Stimulated activated CD4-positive, alpha-beta T cell treated with anti-CD3 and anti-CD28 coated beads, Interleukin-15, amount 100 ng/mL, for 48 hours (primary cell): ENCODE measurements at places on chromosomes 3 and 15.

DNA sequence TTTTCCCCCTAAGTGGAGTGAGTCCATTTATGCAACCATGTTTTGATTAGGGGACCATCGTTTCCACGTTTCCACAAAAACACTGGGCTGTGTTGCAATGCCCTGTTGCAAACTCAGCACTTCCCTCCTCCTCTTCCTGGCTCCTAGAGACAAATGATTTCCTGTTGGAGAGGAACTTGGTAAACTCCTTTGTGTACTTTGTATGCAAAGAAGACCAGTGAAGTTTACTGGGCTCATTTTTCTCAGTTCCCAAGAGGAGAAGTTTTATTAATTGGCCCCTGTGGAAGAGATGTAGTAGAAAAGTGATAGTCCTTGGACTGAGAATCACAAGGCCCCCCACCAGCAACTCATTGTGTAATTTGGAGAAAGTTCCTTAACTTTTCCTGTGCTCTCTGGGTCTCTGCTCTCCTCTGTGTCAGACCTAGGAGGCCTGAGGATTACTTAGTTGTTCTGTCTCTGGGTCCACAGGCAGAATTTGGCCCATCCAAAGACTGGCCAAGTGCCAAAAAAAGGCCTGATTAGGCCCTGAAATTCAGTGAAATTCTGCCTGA is 95.0 kb downstream of the ATG7 start:
- no peak for DNase-seq

DNA sequence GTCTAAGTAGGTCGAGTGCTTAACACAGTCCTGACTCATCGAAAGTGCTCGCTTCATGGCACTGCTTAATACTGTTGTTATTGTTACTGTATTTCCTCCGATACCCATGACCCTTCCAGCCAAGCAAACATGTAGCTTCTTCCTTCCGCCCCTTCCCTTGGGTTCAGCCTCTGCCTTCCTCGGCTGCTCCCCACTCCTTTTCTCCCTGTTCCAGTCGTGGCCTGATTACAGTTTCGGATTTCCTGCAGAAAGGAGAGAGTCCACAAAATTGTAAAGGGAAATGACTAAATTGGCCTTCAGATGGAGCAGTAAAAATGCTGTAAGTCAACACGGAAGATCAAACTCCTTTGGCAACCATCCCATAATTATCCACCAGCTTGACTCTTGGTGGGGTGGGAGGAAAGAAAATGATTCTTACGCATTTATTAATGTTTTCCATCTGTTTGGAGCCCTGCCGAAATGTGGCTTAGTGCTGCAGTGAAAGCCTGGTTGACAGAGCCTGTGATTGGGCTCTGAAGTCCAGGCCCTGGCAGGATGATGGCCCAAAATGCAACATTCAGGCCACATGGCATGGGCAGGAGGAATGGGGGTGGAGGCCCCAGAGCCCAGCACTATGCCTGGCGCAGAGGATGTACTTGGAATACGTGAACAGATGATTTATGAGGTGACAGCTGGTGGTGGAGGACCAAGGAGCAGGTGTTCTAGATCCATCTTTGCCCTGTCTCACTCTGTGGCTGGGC is 37.6 kb downstream of the FAM3D start:
- DNase-seq, result no peak

GRCh38 chr15:32859996-32860395 is 142.2 kb downstream of the GREM1 start:
- DNase-seq, result no peak

DNA sequence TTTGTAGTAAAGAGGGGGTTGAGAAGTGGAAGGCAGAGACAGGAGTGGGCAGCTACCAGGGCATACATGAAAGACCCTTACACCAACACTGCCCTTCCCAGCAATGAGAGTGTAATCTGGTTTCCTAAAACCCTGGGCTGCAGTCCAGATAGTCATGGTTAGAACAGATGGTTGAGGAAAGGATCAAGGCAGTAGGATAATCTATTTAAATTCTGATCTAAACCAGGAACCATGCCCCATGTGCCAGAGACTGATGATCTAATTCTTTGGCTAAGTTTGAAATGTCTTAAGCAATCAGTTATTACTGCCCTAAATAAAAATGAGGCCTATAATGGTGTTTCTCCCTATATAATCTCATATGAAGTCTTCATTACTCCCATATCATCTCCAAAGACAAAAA is 59.6 kb downstream of the PRTG start:
- DNase-seq, result no peak

DNA sequence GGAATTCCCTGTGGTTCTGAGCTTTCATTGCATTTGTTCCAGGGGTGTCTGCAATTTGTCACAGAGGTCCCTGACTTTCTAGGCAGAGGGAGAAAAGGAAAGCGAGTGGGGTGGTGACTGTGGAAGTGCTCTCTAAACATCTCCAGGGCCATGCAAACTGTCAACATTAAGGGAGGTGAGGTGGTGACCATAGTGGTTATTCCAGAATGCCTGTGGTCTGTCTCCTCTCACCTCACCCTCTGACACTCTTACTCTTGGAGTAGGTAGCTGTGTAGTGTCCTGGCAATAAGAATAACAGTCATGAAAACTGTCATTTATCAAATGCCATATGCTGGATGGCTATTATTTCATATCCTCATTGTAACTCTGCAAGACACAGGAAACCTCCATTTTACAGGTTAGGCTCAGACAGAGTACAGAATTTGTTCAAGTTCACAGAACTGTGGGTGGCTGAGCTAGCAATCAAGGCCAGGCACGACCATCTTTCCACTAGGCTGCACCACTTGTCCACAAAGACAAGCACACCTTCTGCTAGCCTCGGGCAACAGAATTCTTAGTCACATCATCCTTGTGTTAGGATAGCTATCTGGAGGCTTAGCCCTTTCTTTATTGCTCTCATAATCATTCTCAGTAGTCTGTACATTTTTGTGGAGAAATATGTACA is 179.4 kb downstream of the CD47 start:
- no peak for DNase-seq

- DNase-seq, result no peak
Observed at GRCh38 chr3:111538681-111539083, 3.3 kb upstream of the CD96 start.

DNA sequence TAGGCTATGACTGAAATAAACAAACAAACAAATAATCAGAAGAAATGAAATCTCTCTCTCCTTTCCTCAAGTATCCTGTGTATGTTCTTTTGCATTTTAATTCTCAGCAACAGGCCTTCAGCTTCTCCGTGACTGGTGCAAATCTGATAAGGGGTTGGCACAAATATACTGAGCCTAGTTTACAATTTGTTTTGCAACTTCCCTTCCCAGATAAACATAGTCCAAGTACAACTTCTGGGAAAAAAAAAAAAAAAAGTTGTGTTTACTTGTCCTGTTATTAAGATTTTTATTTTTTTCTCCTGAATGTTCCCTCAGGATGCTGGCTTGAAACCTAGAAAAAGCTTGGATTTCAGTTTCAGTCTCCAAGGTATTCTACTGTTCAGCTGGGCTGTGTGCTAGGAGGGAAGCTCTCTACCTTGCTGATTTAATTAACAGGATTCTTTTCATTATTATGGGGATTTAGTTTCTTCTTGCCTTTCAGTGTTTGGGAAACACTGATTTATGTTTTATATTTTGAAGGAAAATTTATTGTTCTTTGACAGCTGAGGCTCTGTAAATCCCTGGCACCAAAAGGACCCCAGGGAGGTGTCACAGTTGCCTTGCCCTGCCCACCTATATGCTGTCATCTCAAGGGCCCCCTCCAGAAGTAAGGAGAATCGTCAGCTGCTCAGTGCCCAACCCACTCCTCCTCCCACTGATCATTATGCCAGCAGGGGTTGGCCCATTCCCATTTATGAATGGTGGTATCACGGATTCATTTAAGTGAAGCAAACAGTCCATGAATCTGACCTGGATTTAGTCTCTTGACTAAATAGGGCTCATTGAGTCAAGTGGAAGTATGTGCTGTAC is 185.2 kb downstream of the MEIS2 start:
- DNase-seq, result no peak

DNA sequence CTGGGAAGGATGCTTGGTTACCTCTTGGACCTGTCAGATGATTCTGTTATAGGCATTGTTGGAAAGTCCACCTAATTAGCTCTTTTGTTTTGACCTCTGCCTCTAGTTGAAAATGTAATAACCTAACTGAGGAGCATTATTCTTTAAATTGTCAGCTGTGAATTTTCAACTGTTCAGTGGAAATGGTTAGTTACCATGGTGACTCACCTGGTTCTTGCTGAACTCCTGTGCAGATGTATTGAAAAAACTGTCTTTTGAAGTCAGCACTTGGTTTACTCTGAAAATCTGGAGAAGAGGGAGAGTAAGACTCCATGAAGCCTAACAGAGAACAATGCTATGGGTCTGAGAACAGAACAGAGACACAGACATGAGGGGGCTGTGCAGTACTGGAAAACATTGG is 72.0 kb downstream of the LARS2 start:
- DNase-seq, result no peak

DNA sequence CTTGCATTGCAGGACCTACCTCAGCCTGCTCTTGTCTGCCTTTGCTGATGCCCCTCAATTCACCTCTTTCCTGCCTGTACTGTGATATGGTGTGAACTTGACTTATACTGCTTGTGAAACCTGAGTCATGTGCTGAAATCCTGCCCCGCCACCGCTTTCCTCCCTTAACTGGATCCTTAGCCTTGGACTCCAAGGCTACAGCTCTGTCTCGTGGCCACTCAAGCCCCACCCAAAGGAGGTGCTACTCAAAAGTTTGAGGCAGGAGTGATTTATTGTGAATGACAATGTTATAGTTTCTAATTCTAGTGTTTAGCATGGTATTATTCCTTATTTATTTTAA is 56.1 kb downstream of the MYZAP start:
- no peak for DNase-seq

DNA sequence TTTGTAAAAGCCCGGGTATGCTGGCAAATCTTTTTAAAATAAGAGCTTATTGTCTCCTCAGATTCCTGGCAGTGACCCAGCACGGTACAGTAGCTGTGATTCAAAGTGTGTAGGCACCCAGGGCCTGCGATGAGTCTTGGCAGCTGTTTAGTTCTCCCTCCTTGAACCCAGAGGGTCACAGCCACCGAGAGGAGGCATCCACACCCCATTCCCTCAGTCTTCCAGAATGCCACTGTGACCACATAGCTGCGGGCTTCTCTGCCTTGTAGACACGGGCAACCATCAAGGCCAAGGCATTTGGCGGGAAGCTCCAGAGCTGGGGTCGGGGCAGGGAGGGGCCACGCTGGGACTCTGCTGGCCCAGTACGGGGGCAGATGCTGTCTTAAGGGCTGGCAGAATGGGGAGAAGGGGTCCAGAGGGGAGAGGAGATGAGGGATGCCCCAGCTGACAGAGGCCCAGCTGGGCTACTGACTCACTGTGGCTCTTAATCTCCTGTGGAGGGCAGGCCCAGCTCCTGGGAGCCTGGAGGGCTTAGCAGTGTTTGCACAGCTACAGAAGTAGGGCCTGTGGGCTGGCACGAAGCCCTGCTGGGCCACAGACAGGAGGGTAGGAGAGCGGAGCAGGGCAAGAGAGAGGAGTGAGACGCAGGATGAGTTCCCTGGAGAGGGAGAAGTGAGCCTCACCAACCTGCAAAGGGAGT is 68.8 kb upstream of the DLG1 start:
- no peak for DNase-seq

GRCh38 chr3:149621218-149622005 is 36.4 kb downstream of the WWTR1 start:
- no peak for DNase-seq

GRCh38 chr3:187013159-187013716 is 82.9 kb downstream of the ST6GAL1 start:
- DNase-seq, result no peak

DNA sequence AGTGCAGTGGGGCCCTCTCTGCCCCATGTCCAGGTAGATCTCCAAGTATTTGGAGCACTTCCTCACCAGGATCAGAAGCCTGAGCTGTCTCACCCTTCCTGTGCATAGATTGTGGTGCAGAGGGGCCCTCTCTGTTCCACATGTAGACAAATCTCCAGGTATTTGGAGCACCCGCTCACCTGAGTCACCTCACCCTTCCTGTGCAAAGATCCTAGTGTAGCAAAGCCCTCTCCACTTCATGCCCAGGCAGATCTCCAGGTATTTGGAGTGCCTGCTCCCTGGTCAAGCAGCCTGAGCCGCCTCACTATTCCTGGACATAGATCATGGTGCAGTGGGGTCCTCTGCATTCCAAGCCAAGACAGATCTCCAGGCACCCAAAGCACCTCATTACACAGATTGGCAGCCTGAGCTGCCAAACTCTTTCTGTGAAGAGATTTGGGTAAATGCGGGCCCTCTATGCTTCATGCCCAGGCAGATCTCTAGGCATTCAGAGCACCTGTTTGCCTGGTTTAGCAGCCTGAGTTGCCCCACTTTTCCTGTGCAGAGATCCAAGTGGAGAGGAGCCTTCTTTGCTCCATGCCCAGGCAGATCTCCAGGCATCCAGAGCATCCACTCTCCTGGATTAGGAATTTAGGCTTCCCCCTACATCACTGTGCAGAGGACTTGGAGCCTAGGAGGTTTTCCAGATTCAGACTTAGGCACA is 249.8 kb downstream of the AGBL1 start:
- no peak for DNase-seq

- no peak for DNase-seq
Observed at GRCh38 chr3:186854954-186855353, 12.4 kb downstream of the ADIPOQ start.

GRCh38 chr15:42056934-42057798 is 36.3 kb upstream of the PLA2G4E start:
- peak; percentile 51 for DNase-seq

- no peak for DNase-seq
Observed at GRCh38 chr3:123039178-123039577, 11.6 kb upstream of the SEMA5B start.

DNA sequence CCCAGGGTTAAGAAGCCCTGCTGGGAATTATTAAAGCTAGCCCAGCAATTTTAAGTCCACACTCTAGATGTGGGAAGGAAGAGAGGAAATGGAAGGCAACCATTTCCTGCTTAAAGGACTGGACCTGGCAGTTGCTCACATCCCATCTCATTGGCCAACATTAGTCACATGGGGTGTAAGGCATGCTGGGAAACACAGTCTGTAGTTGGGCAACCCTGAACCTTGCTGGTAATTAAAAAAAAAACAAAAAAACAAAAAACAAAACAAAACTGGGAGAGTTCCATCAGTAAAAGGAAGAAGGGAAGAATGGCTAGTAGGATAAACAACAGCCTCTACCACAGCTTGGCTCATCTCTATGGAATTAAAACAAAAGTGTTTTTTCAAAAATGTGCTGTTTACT is 136.0 kb downstream of the VGLL4 start:
- no peak for DNase-seq

GRCh38 chr15:101107625-101108460 is 144.0 kb downstream of the CHSY1 start:
- no peak for DNase-seq

DNA sequence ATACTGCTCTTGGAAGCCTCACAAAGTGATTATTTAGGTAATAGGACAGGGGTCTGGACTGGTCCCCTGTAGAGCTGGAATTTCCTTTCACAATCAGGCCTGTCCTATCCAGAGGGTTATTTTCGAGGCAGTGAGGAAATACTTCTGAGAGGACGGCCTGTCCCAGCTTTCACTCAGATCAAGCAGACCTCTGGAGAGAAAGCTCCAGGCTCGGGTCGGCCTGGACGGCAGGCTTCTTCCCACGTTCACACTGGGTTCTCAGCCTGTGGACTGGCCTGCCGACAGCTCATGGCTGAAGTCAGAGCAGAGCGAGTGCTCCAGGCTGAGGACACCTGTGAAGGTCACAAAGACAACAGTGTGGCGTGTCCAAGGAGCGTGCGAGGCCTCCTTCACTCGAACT is 405.3 kb downstream of the VPS13C start:
- DNase-seq, result no peak

- DNase-seq, result no peak
Observed at GRCh38 chr15:39621976-39622375, 41.1 kb downstream of the THBS1 start.
